ENCODE measurements at places on chromosomes 7 and 10.

DNA sequence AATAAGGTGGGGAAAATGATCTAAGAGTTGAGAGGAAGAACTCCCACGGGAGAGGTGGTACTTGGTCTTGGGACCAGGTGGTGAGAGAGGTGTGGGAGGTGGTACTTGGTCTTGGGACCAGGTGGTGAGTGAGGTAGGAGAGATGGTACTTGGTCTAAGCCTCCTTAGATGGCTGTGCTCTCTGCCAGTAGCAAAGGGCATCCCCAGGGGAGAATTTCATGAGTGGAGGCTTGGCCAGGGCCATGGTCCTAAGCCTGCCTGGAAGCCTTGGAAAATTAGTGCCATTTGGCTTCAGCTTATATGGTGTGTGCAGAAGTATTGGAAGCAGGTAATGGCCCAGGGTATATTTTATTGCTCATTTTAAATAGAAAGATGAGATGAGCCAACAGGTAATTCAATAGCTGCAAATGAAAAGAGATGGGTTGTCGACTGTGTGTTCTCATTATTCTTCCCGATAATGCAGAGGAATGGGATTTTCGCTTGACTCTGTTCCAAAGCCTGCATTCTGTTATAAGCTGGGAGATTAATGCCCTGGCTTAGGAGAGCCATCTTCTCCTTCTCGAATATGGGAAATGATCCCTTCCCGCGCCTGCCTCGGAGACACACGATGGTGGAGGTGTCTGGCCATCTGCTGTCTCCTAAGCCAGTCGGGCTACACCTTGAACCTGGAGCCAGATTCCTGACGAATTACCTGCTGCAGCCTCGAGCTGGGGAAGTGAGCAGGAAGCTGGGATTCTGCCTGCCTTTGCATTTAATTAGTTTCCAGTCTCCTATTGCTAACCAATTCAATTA lies 287.8 kb downstream of the GALNT17 start:
- no peak for DNase-seq

GRCh38 chr7:151438864-151439601 lies 908 bp downstream of the CRYGN start:
- no peak for DNase-seq

DNA sequence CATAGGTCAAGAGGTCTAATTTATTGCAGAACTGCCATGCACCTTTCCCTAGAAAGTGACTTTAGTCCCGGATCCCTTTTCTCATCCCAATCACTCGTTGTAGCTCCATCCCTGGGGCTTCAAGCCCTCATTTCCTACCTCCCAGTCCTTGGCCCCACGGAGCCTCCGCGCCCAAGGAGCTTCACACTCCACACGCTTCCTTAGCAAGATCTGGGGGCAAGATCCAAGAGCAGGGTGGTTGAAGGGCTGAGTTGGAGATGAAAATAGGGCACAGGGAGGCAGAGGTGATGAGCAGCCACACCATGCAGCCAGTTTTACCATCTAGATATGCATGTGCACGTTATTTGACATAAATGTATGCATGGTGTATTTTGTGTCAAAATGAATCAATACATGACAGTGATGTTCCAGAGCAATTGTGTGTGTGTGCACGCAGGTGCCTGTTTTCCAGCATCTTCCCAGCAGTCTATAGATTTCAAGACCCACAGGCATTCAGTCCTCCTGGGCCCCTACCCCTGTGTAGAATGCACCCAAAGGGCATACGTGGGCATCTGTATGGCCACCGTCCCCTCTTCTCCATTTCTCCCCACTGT lies 6.0 kb upstream of the TRPV6 start:
- no peak for DNase-seq

DNA sequence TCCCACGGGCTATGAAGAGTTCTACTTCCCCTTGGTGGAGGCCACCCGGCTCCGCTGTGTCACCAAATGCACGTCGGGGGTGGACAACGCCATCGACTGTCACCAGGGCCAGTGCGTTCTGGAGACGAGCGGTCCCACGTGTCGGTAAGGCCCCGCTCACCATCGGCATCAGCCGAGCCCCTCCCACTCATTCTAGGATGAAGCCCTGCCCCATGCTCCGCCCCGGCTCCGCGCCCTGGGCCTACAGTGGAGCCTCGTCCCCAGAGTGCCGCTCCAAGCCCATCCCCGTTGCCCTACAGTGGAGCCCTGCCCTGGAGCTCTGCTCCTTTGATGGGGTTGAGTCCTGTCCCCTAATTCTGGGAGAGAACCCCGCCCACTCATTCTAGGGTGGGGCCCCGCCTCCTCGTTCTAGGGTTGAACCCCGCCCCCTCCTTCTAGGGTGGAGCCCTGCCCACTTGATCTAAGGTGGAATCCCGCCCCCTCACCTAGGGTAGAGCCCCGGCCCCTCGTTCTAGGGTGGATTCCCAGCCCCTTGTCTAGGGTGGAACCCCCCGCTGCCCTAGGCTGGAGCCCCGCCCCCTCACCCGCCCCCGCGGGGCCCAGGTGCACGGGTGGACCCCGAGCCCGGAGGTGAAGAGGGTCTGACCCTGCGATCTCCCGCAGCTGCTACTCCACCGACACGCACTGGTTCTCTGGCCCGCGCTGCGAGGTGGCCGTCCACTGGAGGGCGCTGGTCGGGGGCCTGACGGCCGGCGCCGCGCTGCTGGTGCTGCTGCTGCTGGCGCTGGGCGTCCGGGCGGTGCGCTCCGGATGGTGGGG lies 3.4 kb upstream of the MUC12 start:
- DNase-seq: peak; percentile 58

GRCh38 chr7:28675429-28675828 lies 263.1 kb downstream of the CREB5 start:
- no peak for DNase-seq

- no peak for DNase-seq
These were observed 767.2 kb downstream of the TNS3 start for GRCh38 chr7:46814516-46815250.

DNA sequence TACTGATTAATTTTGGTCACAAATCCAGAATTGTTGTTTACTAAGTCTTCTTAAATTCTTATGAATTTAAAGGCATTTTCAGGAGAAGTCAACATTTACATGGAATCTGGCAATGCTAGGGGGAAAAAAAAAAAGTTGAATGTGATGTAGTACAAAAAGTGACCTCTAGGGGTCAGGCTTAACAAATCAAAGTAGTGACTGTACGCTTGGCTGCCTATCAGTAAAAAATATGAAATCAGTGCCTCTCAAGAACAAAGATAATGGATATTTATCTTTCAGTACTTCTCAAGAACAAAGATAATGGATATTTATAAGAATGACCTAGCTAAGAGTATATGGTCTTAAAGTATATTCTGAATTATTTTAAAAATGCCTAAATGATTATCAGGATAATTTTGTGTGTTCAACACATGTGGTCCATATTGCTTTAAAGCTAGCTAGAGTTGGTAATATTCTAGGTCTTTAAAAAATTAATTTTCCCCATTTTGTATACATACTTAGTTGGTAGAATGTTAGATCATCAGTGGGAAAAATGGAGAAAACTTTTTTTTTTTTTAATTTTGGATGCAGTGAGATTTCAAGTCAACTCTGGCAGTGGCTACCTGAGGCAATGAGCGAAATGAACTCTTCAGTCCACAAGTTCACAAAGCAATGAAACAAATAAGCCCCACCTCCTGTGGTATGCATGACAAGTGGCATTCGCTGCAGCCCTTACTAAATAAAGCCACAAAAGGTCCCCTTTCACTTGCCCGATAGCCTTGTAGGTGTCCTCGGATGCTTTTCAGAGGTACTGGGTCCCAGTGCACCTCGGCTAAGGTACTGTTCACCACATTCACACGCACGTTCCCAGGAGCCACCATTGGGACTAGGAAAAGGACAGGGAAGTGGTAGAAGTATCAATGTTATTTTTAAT lies 51.2 kb upstream of the LAMB4 start:
- DNase-seq: no peak

DNA sequence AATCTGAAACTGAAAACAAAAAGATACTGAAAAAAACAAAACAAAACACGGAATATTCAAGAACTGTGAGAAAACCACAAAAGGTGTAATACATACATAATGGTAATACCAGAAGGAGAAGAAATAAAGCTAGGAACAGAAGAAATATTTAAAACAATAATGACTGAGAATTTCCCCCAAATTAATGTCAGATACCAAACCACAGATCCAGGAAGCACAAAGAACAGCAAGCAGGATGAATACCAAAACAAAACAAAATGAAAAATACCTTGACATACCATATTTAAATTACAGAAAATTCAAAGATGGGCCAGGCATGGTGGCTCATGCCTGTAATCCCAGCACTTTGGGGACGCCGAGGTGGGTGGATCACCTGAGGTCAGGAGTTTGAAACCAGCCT lies 57.7 kb upstream of the PARD3 start:
- no peak for DNase-seq

DNA sequence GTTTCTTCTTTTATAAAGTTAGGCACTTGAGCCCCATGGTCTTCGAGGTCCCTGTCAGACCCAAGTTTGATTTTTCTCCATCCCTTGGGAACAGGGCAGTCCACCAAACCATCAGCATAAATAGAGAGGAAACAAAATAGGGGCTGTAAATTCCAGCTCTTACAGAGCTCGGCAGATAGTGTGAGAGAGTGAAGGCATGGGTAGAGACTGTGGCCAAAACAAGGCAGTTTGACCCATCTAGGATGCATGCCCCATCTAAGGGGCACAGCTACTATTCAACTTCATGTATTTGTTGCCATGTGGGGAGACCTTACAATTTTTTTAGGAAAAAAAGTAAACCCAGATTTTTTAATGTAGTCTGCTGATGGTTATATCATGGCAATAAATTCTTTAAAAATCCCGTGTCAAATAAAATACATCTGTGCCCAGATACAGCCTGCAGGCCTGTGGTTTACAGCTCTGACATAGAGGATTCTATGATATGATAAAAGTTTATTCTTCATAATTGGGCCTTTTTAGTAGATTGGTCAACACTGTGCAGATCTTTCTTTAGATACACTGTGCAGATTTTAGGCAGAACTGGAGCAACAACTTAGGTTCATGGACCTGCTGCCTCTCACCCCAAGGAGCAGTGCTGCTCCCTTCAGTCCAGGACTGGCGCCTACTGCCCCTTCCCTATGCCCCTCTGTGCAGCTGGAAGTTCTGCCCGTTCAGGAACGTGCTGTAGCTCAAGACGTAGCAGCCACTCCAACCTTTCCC lies 5.3 kb downstream of the PPP1R3C start:
- DNase-seq: no peak

- DNase-seq: peak; percentile 9
These were observed 95.6 kb downstream of the USP6NL start for GRCh38 chr10:11515596-11516430.

- DNase-seq: no peak
These were observed 26.3 kb upstream of the PPIF start for GRCh38 chr10:79320820-79321493.

GRCh38 chr7:34143402-34143801 lies 238.1 kb downstream of the BMPER start:
- DNase-seq: no peak

- no peak for DNase-seq
These were observed 1177.1 kb upstream of the C7orf33 start for GRCh38 chr7:147413557-147413870.

GRCh38 chr7:69685293-69685631 lies 87.0 kb downstream of the AUTS2 start:
- no peak for DNase-seq

DNA sequence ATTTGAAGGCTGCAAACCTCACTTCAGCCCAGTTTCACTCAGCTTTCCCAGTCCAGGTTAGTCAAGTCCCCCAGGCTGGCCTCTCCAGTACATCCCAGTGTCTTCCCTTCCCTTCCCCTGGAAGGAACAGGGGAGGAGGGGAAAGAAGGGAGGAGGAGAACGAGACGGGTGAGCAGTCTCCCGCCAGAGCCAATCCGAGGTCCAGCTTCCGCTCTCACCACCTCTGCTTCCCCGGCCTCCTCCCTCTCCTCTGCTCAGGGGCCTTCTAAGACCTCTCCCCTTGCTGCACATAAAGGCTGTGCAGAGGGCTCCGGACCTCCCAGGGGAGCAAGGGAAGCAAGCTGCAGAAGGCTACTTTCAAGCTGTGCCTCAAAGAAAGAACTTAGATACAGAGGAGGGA lies 4.1 kb downstream of the ATG9B start:
- DNase-seq: no peak

DNA sequence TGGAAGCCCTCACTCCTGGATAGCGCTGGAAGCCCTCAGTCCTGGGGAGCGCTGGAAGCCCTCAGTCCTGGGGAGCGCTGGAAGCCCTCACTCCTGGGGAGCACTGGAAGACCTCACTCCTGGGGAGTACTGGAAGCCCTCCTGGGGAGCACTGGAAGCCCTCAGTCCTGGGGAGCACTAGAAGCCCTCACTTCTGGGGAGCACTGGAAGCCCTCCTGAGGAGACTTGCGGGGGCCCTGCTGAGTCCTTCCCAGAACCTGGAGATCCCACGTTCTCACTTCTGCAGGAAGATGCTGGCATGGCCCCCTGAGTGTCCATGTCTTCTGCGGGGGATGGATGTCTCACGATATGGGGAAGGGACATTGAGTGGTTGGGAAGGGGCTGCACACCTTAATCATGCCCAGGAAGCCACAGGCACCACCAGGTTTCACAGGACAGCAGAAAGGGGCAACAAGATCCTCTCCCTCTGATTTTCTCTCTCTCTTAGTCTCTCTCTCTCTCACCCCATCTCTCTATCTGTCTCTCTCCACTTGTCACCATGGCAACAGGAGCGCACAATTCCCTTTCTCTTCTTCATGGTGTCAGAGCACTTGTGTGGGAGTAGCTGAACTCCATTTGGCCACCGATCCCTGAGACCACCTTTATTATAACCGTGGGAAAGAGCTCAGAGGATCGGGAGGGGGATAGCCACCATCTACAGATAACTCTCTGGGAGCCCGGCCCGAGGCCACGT lies 267.0 kb downstream of the TCERG1L start:
- no peak for DNase-seq

- no peak for DNase-seq
These were observed 23.0 kb upstream of the KLF6 start for GRCh38 chr10:3807928-3808496.

- no peak for DNase-seq
These were observed 96.1 kb upstream of the PLXNA4 start for GRCh38 chr7:132672200-132672990.

- no peak for DNase-seq
These were observed 59.6 kb upstream of the CELF2 start for GRCh38 chr10:10958041-10958440.

GRCh38 chr10:132703419-132704007 lies 82.4 kb downstream of the NKX6-2 start:
- no peak for DNase-seq

GRCh38 chr7:46218461-46219200 lies 297.6 kb upstream of the IGFBP3 start:
- no peak for DNase-seq

DNA sequence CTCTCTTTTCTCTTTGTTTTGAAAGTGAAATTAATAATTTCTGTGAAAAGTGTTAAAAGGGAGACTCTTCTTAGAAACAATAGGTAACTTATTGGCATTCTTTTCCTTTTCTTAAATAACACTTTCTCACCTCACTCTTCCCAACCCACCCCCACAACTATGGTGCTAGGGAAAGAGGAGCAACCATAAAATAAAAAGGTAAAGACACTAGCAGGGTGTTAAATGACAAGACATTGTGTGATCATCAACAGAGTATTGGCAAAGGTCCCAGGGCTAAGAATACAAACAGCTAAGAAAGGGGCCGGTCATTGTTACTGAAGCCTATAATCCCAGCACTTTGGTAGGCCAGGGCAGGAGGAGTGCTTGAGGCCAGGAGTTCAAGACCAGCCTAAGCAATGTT lies 183.7 kb downstream of the NEBL start:
- no peak for DNase-seq

- no peak for DNase-seq
These were observed 34.2 kb downstream of the KLF6 start for GRCh38 chr10:3750854-3751253.
